Colonic mucosa (tissue), 4 donors: ENCODE measurements at places on chromosomes 5 and 9.

GRCh38 chr9:108081112-108081511 is 591.5 kb upstream of the KLF4 start:
- DNase-seq = no peak

- no peak for DNase-seq
Measured at GRCh38 chr5:43232943-43233833, 41.2 kb downstream of the NIM1K start.

DNA sequence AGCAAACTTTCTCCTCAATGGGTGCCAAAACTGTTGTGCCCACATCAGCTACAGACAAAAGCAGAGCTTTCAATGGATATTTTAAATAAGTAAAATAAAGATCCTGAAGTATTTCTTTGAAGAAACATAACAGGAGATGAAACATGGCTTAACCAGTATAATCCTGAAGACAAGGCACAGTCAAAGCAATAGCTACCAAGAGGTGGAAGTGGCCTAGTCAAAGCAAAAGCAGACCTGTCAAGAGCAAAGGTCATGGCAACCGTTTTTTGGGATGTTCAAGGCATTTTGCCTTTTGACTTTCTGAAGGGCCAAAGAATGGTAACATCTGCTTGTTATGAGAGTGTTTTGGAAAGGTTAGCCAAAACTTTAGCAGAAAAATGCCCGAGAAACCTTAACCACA is 77.9 kb downstream of the ANXA1 start:
- no peak for DNase-seq

- no peak for DNase-seq
Measured at GRCh38 chr9:91900055-91900796, 49.8 kb downstream of the ROR2 start.

DNA sequence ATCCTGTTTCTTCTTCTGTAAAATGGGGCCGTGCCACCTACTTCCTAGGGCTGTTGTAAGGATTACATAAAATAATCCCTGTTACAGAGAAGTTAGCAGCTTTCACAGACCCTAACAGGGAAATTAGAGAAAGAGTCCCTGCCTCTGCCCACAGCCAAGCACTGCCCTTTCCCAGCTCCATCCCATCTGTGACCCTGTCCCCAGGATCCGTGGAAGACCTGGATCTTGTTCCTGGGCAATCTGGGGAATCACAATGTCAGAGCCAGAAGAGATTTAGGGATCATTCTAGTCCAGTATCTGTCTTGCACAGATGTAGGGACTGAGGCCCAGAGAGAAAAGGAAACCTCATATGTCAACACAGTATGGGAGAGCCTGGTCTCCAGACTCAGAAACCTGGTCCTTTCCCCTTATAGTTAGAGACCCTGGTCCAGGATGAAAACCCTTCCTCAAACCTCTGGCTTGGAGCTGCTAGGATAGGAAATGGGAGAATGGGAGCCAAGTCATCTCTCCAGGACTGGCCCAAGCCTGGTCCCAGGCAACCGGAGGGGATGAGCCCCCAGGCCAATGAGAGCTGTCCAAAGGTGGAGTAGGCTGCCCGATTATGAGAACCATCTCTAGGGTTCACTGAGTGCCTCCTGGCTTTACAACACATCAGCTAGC is 12.5 kb downstream of the LHX6 start:
- no peak for DNase-seq

DNA sequence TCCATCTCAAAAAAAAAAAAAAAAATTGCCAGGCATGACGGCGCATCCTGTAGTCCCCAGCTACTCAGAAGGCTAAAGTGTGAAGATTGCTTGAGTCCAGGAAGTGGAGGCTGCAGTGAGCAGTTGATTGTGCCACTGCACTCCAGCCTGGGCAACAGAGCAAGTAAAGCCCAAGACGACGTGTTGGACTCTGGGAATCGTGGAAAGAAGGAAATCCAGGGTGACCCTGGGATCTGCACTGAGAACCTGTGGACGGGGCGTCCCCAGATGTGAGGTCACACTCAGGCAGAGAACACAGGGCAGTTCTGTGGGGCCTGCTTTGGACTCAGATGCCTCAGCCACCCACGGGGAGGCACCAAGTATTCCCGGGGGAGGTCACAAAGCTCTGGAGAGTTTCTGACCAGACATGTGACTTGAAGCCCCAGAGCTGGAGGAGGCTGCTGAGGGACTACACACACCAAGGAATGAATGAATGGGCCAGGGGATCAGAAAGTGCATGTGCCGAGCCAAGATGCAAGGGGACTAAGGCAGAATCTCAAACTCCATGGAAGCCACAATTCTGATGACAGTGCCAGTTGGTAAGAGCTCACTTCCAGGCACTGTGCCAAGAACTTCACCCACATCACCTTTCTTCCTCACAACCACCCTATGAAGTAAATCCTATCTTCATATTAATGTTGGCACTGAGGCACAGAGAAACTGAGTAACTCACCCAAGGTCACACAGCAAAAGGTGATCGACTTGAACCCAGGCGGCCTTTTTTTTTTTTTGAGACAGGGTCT is 12.9 kb downstream of the DYNC2I2 start:
- DNase-seq = no peak

DNA sequence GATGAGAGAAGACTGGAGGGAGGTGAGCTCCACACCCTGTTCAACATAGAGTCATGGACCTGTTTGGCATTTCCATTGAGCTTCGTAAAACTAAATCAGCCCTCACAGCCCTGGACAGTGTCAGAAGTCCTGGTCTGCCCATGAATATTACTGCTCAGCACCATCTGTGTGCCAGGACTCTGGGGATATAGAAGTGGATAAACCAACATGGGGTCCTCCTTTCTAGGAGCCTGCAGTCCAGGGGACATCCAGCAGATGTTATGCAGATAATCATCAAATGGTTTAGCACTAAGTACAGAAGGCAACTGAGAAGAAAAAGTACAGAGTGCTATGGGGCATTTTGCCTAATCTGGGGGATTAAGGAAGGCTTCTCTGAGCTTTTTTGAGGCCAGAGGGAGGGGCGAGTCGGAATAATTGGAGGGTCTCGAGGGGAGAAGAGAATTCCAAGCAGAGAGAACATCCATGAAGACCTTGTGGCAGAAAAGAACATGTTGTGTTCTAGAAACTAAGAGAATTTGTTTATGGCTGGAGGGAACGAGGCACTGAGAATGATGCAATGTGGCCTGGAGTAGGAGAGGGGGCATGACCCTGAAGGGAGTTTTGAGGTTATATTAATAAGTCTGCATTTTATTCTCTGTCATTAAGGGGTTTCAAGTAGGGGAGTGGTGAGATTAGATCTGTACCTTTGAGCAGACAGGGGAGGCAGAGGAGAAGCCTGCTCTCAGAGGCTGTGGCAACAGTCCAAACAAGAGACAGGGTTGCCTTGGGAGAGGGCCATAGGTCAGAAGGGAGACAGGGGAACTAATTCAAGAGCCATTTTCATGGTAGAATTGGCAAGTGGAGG is 63.5 kb upstream of the SLC2A8 start:
- DNase-seq = no peak

DNA sequence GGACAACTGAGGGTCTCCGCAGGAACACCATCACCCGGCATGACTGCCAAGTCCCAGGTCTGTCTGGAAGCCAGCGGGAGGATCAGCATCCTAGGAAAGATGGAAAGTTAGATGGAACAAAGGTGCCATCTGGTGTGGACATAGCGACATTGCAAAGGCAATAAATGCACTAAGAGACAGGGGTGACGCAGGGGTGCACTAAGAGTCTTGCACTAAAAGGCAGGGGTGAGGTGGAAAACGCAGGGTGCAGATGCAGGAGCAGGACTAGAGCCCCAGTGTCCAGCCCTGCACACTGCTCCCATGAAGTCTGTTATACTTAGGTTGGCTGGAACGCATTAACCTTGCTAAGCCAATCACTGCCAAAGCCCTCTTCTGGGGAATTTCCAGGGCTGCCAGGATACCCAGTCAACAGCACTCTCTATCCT is 15.5 kb downstream of the ATOX1 start:
- DNase-seq = peak; percentile 42

DNA sequence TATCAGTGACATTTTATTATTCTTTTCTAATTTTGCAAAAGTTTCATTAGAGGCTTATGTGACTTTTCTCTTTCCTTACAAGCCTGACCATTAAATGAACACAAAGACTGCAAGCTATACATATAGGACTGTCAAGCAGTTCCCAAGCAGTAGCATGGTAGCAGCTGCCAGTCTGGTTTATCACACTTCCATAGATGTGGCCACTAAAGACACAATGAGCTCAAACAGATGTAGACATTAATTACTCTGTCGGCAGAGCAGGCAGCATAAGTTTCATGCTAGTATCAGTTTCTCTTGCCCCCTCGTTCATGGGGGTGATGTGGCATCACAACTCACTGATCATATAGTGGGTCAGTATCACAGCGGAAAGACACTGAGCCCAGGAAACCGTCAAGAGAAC is 89.5 kb downstream of the CDH10 start:
- no peak for DNase-seq

DNA sequence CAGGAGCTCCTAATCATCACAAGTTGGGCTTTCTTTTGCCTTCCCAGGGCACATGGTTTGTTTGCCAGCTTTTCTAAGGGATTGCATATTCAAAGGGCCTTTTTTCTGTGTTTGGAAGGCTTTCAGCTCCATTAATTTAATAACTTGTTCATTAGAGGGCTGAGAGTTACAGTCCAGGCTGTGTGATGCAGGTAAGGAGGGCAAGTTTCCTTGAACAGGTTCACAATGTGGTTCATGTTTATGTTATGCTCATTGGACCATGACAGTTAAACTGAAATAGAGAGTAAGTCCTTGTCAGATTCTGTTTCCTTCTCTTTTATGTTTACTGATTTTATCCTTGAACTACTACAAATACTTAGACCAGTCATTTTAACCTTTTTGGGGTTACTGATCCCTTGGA is 174.4 kb downstream of the MARCHF11 start:
- DNase-seq = no peak

DNA sequence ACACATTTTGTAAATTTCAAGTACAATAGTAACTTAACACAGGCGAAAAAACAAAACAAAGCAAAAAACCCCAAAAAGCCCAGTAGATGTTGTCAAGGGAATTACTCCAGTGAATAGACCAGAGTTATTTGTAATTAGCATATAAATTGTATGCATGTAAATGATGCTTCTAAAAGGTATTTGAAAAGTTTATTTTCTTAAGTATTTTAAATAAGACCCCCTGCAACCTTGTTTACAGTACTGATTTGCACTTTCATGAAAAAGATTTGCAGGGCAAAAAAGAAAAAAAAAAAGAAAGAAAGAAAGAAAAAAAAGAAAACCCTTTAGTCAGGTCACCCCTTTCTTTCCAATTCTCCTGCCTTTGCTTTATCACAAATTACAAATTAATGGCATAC is 372.3 kb upstream of the IRX2 start:
- DNase-seq = no peak
